ENCODE measurements at places on chromosomes 6 and 20.
A peak's percentile ranks its signal among the peaks of the same experiment; 100 is the strongest.

- DNase-seq, result no peak
Observed at GRCh38 chr20:61798632-61799031, 267.0 kb downstream of the TAF4 start.

- DNase-seq, result no peak
Observed at GRCh38 chr6:33320315-33321181, 3.0 kb upstream of the ZBTB22 start.

- no peak for DNase-seq
Observed at GRCh38 chr20:61777773-61778494, 287.7 kb downstream of the TAF4 start.

- DNase-seq, result no peak
Observed at GRCh38 chr20:31602779-31603441, 2.2 kb upstream of the ID1 start.

DNA sequence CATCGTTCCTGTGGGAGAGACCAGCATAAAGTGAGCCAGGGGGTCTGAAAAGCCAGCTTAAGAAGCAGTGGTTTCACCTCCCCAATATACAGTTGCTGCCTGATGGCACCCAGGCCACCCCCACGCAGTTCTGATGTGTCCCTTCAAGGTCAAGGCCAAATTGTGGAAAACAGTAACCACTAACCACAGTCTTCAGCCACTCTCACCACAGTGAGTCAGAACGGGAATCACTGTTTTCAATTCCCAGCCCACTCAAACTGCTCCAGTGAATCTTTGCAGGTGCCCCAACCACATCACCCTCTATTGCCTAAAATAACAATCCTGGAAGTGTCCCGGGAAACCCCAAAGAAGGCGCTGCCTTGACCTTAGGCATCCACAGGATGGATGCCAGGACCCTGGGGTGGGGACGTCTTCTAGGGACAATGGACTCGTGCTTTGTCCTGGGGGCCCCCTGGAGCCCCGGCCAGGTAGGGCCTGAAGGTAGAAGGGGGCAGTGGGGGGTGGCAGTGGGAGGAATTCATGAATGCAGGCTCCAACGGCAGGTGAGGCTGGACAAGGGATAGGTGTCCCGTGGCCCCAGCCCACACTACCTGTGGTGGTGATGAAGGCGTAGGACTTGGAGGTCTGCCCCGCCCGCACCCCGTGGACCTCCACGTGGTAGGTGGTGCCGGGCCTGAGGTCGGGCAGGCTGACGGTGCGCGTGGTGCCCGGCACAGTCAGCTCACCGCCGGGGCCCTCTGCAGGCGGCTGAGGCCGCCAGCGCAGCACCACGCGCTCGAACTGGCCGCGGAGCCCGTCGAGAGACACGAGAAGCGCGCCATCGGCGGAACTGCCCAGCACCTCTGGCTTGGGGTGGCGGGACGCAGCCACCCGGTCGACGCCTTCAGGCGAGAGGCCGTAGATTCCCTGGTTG, 22.2 kb downstream of the TNXB start:
- DNase-seq, result no peak

- no peak for DNase-seq
Observed at GRCh38 chr6:120026791-120027190, 677.2 kb upstream of the MAN1A1 start.

GRCh38 chr20:14643556-14643955, 306.1 kb upstream of the FLRT3 start:
- DNase-seq, result no peak

DNA sequence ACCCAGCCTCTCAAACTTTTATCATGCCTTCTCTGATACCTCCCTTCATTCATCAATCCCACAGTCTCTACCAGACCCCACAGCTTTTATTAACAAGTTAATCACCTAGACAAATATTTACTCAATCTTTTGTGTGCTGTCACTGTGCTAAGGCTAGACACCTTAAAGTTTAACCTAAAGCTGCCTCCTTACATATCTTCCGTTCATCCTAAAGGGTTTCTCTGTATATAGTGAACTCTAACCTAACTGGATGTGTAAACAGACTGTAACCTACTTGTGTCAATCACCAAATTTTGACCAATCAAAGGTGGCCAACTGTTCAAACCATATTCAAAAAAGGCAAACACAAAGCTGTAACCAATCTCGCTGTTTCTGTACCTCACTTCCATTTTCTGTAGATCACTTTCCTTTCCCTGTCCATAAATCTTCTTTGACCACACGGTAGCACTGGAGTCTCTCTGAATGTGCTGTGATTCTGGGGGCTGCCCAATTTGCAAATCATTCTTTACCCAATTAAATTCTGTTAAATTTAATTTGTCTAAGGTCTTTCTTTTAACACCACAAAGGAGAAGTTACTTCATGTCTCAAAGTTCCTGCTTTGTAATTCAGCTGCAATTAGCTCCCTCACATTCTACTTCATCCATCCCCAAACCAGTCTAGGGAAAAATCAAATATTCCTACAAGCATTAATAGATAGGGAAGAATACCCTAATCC, 72.5 kb downstream of the ARHGAP18 start:
- no peak for DNase-seq

GRCh38 chr6:113181164-113181563, 676.0 kb upstream of the MARCKS start:
- DNase-seq, result no peak

DNA sequence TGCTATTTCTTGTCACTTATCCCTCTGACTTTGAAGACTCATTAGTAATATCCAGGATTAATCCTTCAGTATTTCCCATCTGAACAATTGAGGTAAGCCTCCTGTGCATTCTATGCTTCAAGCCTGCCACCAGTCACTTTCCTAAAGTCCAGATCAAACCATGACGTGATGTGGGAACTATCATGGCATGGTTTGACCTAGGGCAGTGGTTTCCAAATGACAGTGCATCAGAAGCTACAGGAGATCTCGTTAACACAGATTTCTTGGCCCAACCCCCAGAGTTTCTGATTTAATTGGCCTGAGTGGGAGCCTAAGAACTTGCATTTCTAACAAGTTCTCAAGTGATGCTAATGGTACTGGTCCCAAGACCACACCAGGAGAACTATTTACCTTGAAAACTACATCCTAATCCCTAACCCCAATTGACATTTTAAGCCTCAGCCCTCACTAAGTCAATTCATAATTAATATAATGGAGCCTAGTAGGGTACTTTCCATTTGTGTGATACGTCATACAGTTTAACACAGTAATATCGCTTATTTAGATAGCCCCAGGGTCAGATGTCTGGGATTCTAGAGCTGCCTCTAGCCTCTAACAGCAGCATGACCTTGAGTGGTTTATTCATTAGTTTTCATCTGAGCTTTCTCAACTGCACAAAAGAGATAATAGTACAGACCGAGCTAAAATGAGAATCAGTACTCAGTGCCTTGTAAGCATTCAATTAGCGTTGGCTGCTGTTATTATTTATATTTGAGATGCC, 907.6 kb downstream of the TFAP2A start:
- DNase-seq, result no peak

DNA sequence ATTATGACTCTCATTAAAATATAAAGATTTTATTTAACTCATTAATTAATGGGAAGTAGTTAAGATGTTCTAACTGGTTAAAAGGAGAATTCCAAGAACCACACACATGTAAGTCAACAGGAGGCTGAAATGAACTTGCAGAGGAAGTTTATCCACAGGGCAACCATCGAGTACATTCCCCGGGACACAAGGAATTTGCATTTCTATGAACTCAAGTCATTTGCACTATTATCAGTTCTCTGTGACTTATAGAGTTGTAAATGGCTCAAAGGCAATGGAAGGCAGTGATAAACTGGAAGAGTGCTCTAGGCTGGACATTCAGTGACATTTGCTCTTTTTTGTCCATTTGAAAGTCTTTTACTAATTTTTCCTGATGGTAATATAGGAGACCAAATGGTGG, 97.4 kb downstream of the SNX5 start:
- DNase-seq, result no peak

DNA sequence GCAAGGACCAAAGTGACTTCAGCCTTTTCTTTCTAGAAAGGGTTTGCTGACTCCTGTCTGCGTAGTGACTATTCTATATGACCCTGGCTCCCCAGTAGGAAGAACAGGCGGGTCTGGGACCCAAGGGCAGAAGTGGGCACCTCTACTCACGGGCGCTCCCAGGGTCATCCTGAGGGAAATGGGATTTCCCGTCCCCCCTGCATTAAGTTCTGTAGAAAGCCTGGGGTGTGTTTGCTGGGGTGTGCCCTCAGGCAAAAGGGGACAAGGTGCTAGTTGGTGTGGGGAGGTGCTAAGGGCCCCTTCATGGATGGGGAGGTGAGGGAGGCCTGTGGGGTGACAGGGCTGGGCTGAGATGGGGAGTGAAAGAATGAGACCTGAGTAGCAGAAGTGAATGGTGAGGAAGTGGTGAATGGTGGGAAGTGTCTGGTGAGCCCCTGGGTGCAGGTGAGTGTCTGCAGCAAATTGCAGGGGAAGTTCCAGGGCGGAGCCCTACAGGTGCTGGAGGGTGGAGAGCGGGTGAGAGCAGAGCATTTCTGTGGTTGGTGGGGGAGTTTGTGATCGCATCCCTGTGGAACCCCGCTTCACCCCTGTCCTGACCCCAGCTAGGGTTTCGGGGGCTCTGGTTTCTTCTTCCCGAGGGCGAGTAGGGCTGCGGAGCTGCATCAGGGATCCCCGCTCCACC, 21.1 kb downstream of the RAET1L start:
- no peak for DNase-seq

GRCh38 chr6:6616656-6617055, 28.1 kb downstream of the LY86 start:
- DNase-seq, result no peak

DNA sequence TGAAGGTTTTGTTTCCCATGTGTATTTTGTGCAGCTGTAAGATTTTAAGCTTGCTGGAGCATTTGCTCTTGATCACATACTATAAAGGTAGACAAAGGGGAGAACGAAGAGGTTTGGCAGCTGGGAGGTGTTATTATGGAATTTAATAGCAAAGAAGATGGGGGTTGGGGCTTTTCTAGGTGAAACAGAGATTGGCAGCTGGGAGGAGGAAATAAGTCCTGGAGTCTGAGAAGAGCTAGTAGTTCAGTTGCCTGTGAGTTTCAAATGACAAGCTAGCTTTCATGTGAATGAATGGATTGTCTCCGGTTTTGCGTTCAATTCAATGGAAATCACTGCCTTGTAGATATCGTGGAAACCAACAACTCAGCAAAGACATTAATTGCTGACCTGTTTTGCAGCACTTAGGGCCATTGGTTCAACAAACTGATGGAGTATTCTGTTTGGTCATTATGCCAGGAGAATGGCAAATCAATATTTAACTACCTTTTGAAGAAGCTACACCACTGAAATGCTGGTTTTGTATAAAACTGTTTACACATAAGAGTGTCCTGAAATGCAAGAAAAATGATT, 38.1 kb upstream of the FLRT3 start:
- no peak for DNase-seq

- no peak for DNase-seq
Observed at GRCh38 chr6:135540207-135540840, 42.8 kb upstream of the AHI1 start.

DNA sequence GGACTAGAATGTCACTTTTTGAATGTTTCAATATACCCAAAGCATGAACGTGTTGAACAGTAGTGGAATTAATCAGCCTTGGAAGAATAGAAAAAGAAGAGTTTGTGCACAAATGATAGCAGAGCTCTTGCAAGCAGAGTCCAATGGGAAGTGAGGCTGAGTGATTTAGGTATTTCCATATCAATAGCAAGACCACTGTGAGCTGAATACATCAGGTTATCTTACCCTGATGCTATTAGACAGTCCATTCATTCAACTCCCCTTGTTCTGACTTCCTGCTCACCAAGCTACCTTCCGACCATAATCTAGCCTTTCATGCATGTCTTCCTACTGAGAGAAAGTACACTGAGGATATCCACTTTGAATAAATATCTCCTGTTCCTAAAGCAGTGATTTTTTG, 349.2 kb upstream of the RNF217 start:
- DNase-seq, result no peak

GRCh38 chr20:63690898-63691710, 5.3 kb upstream of the TNFRSF6B start:
- DNase-seq, result no peak

DNA sequence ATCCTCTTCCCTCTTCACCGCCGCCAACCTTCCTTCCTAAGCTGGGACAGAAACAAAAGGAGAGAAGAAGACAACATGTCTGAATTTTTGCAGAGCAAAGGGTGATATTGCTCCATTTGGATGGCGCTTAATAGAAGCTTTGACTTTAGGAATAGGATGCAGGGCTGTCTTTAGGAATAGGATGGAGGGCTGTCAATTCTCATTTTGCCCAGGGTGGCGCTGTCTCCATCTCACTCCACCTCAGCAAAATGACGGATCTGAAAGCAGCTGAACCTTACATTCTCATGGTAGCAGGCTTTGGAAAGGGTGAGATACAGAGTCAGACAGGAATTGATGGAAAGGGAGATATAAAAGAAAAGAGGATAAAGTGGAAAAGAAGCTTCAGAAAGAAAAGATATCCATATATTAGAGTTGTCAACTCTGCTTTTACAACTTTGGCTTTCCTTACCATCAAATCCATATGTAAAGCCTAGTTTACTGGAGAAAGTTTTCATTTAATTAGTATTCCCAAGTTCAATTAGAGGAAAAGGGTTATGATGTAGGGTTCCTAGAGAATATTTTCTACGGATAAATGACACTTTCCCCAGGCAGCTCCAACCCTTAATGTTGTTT, 2.4 kb downstream of the MTCL3 start:
- DNase-seq, result peak; percentile 19

DNA sequence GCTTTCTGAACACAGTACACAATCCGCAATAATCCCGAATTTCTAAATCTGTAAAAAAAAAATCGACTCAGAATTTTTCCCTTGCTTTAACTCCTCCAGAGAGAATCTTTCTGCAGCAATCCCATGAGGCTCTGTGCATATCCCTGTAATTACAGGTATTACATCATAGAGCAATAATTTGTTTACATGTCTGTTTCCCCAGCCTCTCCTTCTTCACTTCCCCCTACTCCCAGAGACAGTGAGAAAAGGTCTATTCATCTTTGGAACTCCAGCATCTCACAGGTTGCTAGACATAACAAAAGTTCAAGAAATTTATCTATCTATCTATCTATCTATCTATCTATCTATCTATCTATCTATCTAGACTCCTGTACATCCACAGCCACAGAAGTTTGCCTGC, 26.0 kb downstream of the KLHL31 start:
- DNase-seq, result no peak

Data from stimulated activated CD4-positive, alpha-beta T cell treated with anti-CD3 and anti-CD28 coated beads, Interleukin-1b, Interleukin-23, amount 100 ng/mL, for 1 hour (primary cell).